ENCODE measurements at places on chromosomes 12 and 14. TPM values are rescaled to one million over a fixed set of nuclear protein-coding genes. Genes with fewer than 3 reads are reported as not detected.
A peak's percentile ranks its signal among the peaks of the same experiment; 100 is the strongest.

- H3K27me3 ChIP-seq = no peaks in the 10 kb centered on the region
- DNase-seq = no peak
- H3K27ac ChIP-seq = no peak overlapping the region
- peaks cover 10% of the 10 kb centered on the region for H3K4me1 ChIP-seq
Observed at GRCh38 chr14:24246765-24247212, 4.4 kb upstream of the TINF2 start.

DNA sequence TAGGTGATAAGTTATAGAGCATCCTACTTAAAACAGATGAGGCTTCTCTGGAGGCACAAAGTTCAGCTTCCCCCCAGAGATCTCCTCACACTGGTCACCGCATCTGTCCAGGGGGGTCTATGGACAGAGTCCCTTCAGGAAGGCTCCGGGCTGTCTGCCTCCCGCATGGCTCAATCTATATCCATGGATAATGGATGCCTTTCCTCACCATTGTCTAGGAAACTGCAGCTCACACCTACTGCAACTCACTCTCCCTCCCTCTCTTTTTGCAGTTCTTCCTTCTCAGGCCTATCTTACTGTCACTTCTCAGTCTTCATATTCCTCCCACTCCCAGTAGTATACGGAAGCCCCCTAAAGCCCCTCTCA lies 100.6 kb upstream of the BCL2L14 start:
- no peak overlapping the region for H3K27ac ChIP-seq
- H3K36me3 ChIP-seq = no peaks in the 10 kb centered on the region
- H3K27me3 ChIP-seq = peaks cover 3% of the 10 kb centered on the region
- DNase-seq = no peak
- H3K4me3 ChIP-seq = no peak overlapping the region

Gene CMA1
- total RNA-seq = not detected

DNA sequence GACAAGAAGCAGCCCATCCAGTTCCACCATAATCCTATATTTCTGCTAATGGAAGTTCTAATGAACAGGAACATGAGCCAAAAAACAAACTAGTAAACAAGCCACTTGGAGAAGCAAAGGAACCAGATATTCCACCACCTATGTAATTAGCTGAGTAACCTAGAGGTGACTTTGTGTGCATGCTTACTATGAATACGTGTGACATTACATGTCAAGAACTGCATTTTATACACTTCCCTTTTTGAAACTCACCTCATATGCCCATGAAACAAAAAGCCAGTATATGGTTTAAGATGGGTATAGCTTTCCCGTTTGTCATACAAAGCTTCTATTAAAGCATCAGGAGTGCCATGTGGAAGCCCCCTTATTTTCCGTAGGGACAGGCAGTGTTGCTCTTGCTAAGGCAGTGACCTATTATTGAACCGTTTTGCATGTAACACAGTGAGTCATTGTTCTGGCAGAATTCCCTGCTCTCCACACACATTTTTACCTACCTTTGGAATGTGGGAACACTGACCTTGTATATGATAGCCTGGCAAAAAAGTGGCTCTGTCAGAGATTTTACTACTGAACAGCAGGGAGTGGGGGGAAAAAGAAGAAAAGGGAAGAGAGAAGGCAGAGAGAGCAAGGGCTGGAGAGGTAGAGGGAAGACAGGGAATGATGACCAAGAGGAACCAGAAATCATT lies 34.8 kb upstream of the FRMD6 start:
- H3K27ac ChIP-seq = peak overlapping the region; percentile 34
- peak; percentile 97 for DNase-seq
- no peak overlapping the region for H3K4me3 ChIP-seq

Gene KRT3
- 0.43 TPM for total RNA-seq

Gene TAS2R9
- not detected for total RNA-seq

Gene BIN2
- total RNA-seq = not detected

Gene NPAS3
- 2.6 TPM for total RNA-seq

DNA sequence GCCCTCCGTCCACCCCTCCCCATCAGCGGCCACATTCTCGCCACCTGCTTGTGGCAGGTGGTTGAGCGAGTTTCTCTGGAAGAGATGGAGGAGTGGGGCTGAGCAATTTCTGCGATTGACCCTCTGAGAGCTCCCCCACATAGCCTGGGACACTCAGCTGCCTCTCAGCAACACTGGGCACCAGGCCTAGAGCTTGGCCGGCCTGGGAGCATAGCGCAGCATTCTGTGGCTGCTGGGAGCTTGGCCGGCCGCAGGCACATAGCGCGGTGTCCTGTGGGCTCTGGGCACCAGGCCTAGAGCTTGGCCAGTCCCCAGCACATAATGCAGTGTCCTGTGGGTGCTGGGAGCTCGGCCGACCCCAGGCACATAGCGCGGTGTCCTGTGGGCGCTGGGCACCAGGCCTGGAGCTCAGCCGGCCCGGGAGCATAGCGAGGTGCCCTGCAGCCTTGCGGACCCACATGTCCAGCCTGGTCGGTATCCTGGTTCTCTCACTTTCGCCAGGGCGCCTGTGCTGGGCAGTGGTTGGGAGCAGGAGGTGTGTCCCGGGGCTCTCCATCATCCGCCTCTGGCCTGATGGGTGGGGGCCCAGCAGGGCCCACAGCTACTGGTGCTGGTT lies 43.8 kb downstream of the LRCOL1 start:
- H3K27me3 ChIP-seq = no peaks in the 10 kb centered on the region
- H3K4me1 ChIP-seq = no peaks in the 10 kb centered on the region
- H3K36me3 ChIP-seq = no peaks in the 10 kb centered on the region
- DNase-seq = no peak
- no peak overlapping the region for H3K4me3 ChIP-seq

GRCh38 chr14:88195676-88196075 lies 127.4 kb downstream of the KCNK10 start:
- no peaks in the 10 kb centered on the region for H3K36me3 ChIP-seq
- no peak overlapping the region for H3K27ac ChIP-seq
- peaks cover 21% of the 10 kb centered on the region for H3K27me3 ChIP-seq
- DNase-seq = no peak

Gene SCNN1A
- total RNA-seq = 1.3 TPM

Gene COL2A1
- 11.2 TPM for total RNA-seq

Gene PLEKHD1
- 0.05 TPM for total RNA-seq

GRCh38 chr12:106123551-106124081 lies 15.1 kb downstream of the NUAK1 start:
- no peak overlapping the region for H3K27ac ChIP-seq
- H3K27me3 ChIP-seq = no peaks in the 10 kb centered on the region
- peaks cover 12% of the 10 kb centered on the region for H3K4me1 ChIP-seq
- H3K36me3 ChIP-seq = no peaks in the 10 kb centered on the region
- DNase-seq = no peak
- no peak overlapping the region for H3K4me3 ChIP-seq

Gene HCAR1
- not detected for total RNA-seq

- H3K27me3 ChIP-seq = no peaks in the 10 kb centered on the region
- no peak overlapping the region for H3K4me3 ChIP-seq
- peaks cover 26% of the 10 kb centered on the region for H3K4me1 ChIP-seq
- no peaks in the 10 kb centered on the region for H3K36me3 ChIP-seq
- DNase-seq = no peak
Observed at GRCh38 chr12:124667506-124668326, 100.3 kb upstream of the NCOR2 start.

DNA sequence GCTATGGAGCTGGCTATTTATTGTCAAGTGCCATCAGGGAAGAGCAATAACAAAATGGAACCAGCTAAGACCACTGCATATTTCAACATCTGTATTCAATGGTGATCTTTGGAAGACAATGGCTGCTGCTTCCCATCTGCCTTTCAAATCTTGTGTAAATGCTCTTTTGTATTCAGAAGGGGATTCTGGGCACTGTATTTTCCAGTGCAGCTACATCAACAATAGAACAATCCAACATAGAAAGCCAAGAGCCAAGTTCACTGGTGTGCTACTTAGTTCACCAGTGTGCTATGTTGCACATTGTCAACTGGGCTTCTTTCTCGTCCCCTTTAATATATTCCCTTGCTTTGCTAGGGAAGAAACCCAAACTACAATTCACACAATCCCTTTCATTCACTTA lies 128.8 kb upstream of the OR4E1 start:
- H3K4me1 ChIP-seq = no peaks in the 10 kb centered on the region
- DNase-seq = no peak
- no peaks in the 10 kb centered on the region for H3K27me3 ChIP-seq
- H3K4me3 ChIP-seq = no peak overlapping the region

DNA sequence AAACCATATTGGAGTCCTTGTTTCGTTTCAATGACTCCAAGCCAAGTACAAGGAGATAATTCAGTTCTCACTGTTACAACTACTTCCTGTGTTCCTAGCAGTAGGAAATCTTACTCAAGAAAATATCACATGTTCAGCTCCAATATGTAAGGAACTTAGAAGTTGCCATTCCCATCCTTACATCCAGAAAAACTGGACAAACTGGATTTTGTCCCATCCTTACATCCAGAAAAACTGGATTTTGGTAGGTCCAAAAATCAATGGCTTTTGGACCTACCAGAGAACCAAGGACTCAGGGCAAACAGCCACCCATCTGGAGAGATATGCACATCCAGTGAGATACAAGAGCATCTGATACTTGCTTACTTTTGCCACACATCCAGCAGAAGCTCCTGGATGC lies 23.8 kb downstream of the CMAS start:
- no peaks in the 10 kb centered on the region for H3K27me3 ChIP-seq
- no peak for DNase-seq
- no peak overlapping the region for H3K27ac ChIP-seq
- peaks cover 11% of the 10 kb centered on the region for H3K36me3 ChIP-seq

Gene MYF5
- not detected for total RNA-seq

Gene AKAP5
- 2.9 TPM for total RNA-seq

Gene GPR135
- total RNA-seq = 6.7 TPM

- H3K27ac ChIP-seq = no peak overlapping the region
- no peaks in the 10 kb centered on the region for H3K36me3 ChIP-seq
- no peak for DNase-seq
- H3K4me3 ChIP-seq = no peak overlapping the region
- H3K27me3 ChIP-seq = no peaks in the 10 kb centered on the region
Observed at GRCh38 chr14:97491697-97492096, 694.5 kb downstream of the VRK1 start.

Data from astrocyte (in vitro differentiated cells and primary cell).